A673 (cell line): ENCODE measurements at places on chromosomes 3 and 15.
A peak's percentile ranks its signal among the peaks of the same experiment; 100 is the strongest.

GRCh38 chr3:66353530-66353929, 132.7 kb downstream of the SLC25A26 start:
- no peak for DNase-seq

- peak; percentile 75 for DNase-seq
Measured at GRCh38 chr3:152319831-152320617, 51.3 kb downstream of the MBNL1 start.

DNA sequence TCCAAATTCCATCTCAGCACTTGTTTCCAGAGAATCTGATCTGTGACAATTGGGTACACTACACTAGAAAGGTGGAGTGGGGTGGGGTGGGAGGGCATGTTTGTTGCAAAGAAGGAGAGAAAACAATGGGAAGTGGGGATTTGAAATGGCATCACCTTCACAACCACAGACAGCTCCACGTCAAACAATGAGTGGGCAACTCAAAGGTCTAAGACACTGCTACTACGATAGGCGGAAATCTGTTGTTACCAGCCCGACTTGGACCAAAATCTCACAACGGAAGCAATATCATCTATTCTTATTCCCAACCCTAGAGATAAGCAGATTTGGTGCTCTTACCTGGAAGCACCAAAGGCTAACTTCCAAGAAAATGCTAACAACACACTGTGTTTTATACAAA, 3.3 kb downstream of the CYP19A1 start:
- no peak for DNase-seq

GRCh38 chr3:5205165-5205941, 17.8 kb downstream of the EDEM1 start:
- no peak for DNase-seq

DNA sequence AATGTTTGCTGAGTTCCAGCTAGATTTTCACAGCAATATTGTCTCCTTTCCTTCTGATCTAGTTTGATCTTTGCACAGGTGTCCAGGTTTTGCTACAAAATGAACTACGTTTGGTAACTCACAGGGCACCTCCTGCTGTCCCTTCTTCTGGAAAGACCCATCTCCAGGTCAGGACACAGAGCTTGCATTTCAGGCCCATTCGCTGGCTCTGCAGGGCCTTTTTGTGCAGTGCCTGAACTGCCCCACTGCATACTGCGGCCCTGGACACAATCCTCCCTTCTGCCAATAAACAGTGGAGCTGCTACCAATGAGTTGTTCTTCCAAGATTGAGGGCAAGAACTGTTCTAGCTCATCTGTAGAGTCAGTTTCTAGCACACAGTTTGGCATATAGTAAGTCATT, 50.7 kb upstream of the BDH1 start:
- no peak for DNase-seq

DNA sequence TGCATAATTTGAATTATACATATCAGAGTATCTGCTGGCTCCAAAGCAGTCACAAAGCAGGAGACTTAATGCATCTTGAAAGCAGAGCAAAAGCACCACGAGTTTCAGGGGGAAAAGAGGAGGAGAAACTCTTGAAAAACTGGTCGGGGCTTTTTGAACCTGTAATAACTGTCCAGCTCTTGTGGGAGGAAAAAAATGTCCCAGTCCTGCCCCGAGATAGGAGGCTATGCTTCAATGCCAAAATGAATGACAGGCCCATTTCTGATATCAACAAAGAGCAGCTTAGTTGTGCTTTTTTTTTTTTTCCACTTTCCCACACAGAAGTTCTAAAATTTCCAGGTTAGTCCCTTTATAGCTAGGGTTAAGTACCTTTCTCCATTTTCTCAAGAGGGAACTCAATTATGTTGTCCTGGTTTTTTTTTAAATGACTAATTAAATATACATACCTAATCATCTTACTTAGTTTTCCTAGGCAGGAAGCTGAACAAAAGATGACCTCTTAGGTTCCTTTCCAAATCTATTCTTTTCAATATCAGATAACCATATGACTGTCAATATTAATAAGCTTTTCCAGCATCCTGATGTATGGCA, 120.2 kb downstream of the TFDP2 start:
- DNase-seq, result no peak

DNA sequence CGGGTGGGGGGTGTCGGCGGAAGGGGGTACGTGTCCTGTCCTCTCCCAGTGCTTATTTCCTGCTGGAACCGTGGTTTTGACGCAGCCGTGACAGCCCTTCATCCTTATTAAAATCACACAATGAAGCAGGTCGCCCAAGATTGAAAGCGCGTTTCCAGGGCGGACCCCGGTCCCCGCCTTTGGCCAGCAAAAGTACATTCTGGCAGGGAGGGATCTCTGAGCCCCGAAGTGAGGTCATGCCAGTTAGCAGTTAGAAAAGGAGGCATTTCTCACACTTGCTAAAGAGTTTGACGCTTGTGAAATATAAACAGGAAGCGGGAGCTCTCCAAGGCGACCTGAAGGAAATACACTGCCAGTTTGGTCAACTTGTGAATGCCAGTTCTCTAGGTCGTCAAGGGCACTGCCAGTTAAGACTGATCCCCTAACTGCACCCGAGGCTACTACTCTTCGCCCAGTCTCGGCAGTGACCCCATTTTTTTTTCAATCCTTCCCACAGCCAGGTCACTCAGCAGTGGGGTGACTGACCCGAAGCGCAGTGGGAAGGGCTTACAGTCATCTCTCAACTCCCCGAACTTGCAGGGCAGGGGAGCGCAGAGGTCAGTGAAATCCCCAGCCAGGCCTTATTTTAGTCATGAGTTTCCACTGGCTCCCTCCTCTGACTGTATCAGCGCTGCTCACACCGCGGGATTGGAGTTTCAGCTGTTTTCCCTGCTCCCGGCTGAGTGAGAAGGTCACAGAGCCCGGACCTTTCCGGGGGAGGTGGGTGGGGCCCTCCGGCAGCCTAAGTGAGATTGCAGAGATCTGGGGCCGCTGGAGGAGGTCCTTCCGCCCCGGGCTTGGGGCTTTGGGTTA, 2.0 kb upstream of the BHLHE40 start:
- DNase-seq, result no peak

DNA sequence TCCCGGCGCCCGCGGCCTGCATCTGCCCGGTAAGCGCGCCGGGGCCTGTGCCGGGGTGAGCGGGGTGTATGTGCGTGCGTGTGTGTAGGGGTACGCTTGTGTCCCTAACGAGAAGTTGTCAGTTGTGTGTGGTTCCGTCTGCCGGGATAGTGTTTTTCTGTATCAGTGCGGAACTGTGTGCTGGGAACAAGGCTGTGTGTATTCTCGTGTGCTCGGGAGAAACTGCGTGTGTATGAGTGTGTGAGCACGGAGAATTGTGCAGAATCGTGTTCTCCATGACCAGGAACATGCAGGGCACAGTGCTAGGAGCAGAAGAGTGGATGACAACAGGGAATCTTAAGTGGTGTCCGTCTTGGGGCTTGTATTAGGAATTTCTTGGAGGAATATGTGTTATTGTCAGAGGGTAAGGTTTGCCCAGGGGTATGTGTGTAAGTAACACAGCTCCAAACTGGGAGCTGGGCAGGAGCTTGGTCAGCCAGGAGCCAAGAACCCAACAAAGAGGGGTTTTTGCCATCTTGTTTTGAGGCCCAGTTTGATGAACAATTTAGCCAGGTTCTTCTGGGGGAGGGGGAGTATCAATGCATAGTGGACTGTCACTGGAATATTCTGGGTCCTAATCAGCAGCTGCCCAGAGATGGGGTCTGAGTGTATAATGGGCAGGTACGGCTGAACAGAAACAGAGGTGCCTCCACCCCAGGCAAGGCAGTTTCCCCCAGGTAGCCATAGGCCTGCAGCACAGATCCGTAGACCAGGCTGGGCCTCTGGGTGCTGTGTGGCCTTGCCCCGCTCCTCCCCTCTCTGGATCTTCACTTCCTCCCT, 2.1 kb downstream of the ISL2 start:
- DNase-seq, result no peak

GRCh38 chr15:89021224-89021623, 67.0 kb upstream of the ABHD2 start:
- DNase-seq, result no peak

DNA sequence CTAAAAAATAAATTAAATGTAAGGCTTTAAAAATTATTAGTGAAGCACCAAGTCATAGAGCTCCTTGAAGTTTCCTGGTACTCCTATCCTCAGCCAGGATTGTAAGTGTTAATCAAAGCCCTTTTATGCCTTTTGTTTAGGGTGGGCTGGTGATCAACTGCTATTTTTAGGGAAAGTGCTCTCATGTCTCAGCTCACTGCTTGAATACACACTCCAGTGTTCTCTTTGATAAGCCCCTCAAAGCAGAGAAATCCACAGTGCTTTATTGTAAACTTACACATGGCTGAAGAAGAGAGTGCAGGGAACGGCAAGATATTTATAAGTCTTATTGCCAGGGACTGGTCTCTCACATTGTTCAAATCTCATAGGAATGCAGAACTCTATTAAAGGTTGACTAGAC, 156.4 kb upstream of the AZI2 start:
- DNase-seq, result no peak

- no peak for DNase-seq
Measured at GRCh38 chr15:81905889-81906288, 139.9 kb downstream of the MEX3B start.

- DNase-seq, result no peak
Measured at GRCh38 chr3:151203051-151203420, at the start of gene GPR171. TSS of gene GPR171 (minus strand) at chr3:151203216. CDS start at chr3:151199386, 3,830 bp downstream.

DNA sequence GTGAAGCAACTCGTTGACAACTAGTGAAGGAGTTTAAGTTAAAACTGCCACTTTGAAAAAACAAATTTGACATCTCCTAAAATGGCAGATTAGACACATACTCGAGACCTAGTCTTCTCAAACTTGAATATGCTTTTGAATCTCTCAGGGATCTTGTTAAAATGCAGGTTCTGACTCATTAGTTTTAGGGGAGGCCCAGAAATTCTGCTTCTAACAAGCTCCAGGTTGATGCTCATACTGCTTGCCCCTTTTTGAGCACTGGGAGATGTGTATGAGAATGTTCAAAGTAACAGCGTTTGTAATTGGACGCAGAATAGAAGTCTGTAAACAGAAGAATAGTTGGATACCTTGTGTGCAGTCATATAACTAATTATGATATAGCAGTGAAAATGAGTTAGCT, 1.6 kb downstream of the C3orf38 start:
- DNase-seq, result no peak

GRCh38 chr3:71478568-71478967, 105.0 kb downstream of the FOXP1 start:
- no peak for DNase-seq

DNA sequence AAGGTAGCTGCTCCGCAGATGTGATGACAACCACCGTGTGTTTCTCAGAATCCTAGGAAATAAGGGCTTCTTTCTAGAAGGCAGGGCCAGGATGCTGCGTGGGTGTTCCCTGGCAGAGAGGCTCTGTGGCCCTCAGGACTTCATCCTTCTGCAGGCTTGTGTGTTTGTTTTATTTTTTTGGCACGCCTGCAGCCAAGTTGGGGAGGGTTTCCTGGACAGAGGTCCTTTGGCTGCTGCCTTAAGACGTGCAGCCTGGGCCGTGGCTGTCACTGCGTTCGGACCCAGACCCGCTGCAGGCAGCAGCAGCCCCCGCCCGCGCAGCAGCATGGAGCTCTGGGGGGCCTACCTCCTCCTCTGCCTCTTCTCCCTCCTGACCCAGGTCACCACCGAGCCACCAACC, at the start of gene CLEC3B:
Gene CLEC3B (plus strand): TSS at position 266 of the 400 bp plus-strand sequence. CDS start 60 bp downstream, at position 326.
- no peak for DNase-seq

DNA sequence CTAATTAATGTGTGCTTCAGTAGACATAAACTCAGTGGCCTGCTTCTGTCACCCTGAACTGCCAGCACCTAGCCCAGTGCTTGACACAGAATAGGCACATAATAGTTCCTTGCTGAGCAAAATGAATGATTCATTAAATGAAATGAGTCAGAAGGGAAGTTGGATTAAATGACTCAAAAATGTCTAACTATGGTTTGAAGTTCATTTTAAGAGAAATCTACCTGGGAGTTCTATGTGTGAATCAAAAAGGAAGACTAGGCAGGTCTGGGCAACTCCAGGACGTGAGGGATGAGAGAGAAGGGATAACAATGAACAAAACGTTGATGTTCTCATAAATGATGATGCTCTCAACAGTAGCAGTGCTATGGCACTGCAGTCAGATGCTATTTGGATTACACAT, 175.0 kb downstream of the CFAP20DC start:
- peak; percentile 0 for DNase-seq

- no peak for DNase-seq
Measured at GRCh38 chr3:17162116-17162515, 277.4 kb downstream of the PLCL2 start.

DNA sequence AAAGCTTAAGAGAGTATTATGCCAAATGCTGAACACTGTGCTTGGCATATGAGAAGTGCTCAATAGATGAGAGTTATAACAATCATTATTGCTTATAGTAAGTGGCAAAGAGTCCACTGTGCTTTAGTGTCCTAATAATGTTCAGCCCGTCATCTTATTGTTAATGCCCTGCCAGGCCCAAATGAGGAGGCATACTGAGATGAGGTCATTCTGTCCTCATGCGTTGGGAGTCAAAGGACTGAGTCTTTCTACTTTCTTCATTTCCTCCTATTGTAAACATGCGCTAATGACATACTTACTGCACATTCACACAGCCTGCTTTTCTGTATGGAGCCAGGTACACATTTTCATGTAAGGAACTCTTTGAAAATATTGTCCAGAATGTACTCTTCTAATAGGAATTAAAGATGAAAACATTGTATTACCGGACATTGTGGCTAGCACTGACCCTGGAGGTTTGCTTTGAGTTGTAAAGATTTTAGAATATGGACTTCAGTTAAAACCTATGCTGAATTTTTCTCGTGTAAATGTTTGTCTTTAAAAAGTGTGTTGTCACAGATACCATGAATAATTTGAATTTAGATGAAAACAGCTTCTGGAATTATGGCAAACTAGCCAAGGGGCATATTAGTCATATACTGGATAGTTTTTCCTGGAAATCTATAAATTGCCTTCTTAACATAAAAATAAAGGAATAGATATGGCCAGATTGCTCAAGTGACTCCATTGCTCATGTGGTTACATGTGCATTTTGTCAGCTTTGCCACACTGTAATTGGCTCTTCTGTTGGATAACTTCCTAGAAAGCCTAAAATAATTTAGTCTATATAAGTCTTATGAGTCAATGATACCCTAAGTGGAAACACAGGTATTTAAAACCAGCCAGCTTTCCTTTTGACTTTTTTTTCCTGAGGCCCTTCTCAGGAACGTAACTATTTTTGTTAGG, 38.3 kb downstream of the KBTBD12 start:
- no peak for DNase-seq

DNA sequence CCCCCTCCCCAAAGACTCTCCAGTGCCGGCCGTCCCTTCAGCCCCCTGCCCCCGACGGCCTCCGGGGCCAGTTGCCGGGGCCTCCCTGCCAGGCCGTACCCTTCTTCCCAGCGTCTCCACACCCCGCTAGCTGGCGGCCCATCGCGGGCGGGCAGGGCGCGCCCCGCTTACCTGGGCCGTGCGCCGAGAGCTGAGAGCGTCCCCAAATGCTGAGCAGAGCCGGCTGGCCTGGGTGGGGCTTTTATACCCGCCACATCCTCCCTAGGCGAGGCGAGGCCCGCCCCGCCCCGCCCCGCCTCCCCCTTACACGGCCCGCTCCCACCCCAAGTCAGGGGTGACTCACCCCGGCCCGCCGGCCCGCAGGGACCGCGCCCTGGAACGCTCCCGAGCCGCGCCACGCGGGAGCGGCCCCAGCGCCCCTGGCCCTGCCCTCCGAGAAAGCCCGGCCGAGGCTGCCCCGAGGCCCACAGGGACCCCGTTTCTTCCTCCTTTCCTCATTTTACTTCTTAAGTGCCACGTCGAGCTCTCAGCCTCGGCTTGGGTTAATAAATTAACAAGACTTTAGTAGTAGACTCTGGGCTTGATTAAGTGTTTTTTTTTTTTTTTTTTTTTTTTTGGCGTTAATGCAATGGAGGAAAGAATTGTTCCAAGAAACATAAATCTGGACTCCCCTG, at the start of gene ANXA2:
Gene ANXA2 (minus strand): TSS at position 215 of the 674 bp plus-strand sequence. CDS start 11,911 bp downstream, outside the sequence.
- peak; percentile 88 for DNase-seq

- peak; percentile 21 for DNase-seq
Measured at GRCh38 chr3:94596887-94597566, 534.2 kb downstream of the NSUN3 start.
